ENCODE measurements at places on chromosomes 6 and 20. TPM values are rescaled to one million over a fixed set of nuclear protein-coding genes. Genes with fewer than 3 reads are reported as not detected.

GRCh38 chr6:157813750-157814455, 9.1 kb upstream of the SNX9 start:
- H3K4me3 ChIP-seq: no peak overlapping the region
- no peaks in the 10 kb centered on the region for H3K27me3 ChIP-seq
- H3K27ac ChIP-seq: peak overlapping the region; percentile 75
- peaks cover 4% of the 10 kb centered on the region for H3K36me3 ChIP-seq
- DNase-seq: no peak
- peaks cover 53% of the 10 kb centered on the region for H3K4me1 ChIP-seq

Gene HLA-F
- 744 TPM for total RNA-seq

- H3K27ac ChIP-seq: no peak overlapping the region
- H3K4me3 ChIP-seq: no peak overlapping the region
- no peak for DNase-seq
- H3K36me3 ChIP-seq: no peaks in the 10 kb centered on the region
Measured at GRCh38 chr6:167770291-167770955, 56.3 kb upstream of the AFDN start.

GRCh38 chr6:105759015-105759414, 327.1 kb upstream of the PRDM1 start:
- no peak overlapping the region for H3K27ac ChIP-seq
- H3K27me3 ChIP-seq: no peaks in the 10 kb centered on the region
- H3K4me3 ChIP-seq: no peak overlapping the region
- peaks cover 2% of the 10 kb centered on the region for H3K4me1 ChIP-seq
- H3K36me3 ChIP-seq: no peaks in the 10 kb centered on the region

Gene COX4I2
- total RNA-seq: not detected

GRCh38 chr6:3874069-3874468, 24.9 kb downstream of the FAM50B start:
- H3K27me3 ChIP-seq: peaks cover 7% of the 10 kb centered on the region
- no peak for DNase-seq
- no peaks in the 10 kb centered on the region for H3K4me1 ChIP-seq
- no peak overlapping the region for H3K27ac ChIP-seq

DNA sequence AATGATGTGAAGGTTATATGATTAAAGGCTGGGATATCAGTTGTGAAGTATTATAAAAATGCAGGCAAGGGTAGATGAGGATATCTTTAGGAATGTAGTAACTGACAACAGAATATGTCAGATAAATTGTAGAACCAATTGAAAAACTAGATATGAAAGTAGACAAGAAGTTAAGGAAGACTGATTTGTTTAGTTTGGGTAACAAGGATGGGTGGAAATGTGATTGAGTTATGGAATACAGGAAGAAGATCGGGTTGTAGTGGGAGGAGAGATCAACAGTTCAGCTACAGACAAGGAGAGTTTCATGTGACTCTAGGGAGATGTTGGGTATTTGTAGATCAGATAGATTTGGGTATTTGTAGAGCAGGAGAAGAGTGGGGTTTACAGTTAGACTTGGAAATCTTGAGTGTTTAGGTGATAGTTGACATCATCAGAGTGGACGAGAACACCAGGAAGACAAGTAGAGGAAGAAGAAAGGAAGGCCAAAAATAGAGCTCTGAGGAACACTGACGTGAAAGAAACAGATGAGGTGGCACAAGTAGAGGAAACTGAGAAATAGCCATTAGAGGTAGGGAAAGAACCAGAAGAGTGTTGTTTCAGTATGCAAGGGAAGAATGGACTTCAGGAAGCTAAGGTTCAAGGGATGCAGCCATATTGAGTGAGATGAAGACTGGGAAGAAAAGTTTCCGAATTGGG, 12.1 kb upstream of the TSPYL1 start:
- H3K4me1 ChIP-seq: peaks cover 2% of the 10 kb centered on the region
- no peak overlapping the region for H3K4me3 ChIP-seq
- H3K27me3 ChIP-seq: no peaks in the 10 kb centered on the region

GRCh38 chr20:8722277-8722928, 346.5 kb upstream of the PLCB4 start:
- no peaks in the 10 kb centered on the region for H3K4me1 ChIP-seq
- H3K36me3 ChIP-seq: no peaks in the 10 kb centered on the region
- H3K27ac ChIP-seq: no peak overlapping the region
- no peak overlapping the region for H3K4me3 ChIP-seq
- no peaks in the 10 kb centered on the region for H3K27me3 ChIP-seq

Gene TPD52L1
- not detected for total RNA-seq

Gene LY6G6F
- total RNA-seq: not detected

GRCh38 chr6:99297006-99297405, 52.5 kb downstream of the FAXC start:
- H3K4me3 ChIP-seq: no peak overlapping the region
- H3K36me3 ChIP-seq: no peaks in the 10 kb centered on the region
- no peaks in the 10 kb centered on the region for H3K4me1 ChIP-seq
- peaks cover 18% of the 10 kb centered on the region for H3K27me3 ChIP-seq

- DNase-seq: no peak
- no peak overlapping the region for H3K4me3 ChIP-seq
Measured at GRCh38 chr6:114024746-114025145, 53.8 kb upstream of the HDAC2 start.

GRCh38 chr20:11740975-11741374, 176.7 kb upstream of the BTBD3 start:
- H3K4me1 ChIP-seq: no peaks in the 10 kb centered on the region
- no peak for DNase-seq
- H3K4me3 ChIP-seq: no peak overlapping the region

Gene PGC
- not detected for total RNA-seq

DNA sequence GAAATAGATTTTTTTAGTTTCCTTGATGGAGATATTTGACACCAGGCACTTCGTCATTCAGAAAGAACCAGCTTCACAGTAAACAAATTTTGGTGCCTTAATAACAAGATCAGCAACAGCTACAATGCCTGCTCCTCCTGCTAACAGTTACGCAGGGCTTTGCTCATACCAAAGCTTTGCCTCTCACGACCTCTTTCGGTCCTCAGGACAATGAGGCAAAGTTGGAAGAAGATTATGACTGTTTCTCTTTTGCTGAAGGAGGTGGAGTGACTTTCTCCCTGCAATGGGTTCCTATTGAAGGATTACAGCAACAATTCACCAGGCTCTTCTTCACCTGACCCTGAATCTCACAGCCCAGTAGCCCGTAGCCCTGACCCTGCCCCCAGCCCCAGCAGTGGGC, 440.1 kb downstream of the PREX1 start:
- H3K36me3 ChIP-seq: no peaks in the 10 kb centered on the region
- H3K4me1 ChIP-seq: no peaks in the 10 kb centered on the region
- H3K27ac ChIP-seq: no peak overlapping the region
- no peak for DNase-seq
- peaks cover 10% of the 10 kb centered on the region for H3K27me3 ChIP-seq
- H3K4me3 ChIP-seq: no peak overlapping the region

Gene NFATC2
- total RNA-seq: 34.0 TPM

DNA sequence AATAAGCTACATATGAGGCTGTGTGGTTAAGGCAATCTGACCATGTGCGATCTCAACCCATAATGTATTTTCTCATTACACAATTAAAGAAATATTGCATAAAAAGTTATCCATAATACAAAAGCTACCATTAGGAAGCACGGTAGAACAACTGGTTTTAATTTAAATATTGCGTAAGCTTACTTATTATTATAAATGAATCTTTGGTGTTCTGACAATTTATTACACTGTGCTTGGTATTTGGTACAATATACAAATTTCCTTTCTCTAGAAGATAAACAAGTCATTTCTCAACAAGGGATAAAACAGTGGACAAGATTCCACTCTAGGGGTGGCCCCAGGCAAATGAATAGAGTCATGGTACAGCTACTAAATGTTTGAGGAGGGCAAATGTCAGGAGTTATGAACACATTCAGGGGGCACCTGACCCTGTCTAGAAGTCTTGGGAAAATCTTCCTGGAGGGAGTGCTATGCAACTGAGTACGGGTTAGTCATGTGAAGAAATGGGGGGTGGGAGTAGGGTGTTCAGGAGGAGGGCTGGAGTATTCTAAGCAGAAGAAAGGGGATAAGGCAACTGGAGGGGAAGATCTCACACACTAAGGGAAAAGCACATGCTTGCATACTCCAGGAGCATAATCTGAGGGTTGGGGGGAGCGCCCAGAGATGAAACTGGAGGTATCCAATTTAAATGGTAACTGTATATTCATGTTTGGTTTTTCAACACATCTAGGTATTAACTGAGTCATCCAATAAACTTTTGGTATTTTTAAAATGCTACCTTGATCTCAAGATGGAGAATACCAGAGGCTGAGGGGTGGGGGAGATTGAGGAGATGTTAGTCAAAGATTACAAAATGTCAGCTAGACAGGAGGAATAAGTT, 296.9 kb upstream of the SGK1 start:
- no peaks in the 10 kb centered on the region for H3K4me1 ChIP-seq
- DNase-seq: no peak
- no peaks in the 10 kb centered on the region for H3K36me3 ChIP-seq
- H3K4me3 ChIP-seq: no peak overlapping the region

- no peaks in the 10 kb centered on the region for H3K36me3 ChIP-seq
- peaks cover 3% of the 10 kb centered on the region for H3K27me3 ChIP-seq
- no peak overlapping the region for H3K4me3 ChIP-seq
- H3K27ac ChIP-seq: no peak overlapping the region
- H3K4me1 ChIP-seq: no peaks in the 10 kb centered on the region
Measured at GRCh38 chr6:100240798-100241197, 223.9 kb downstream of the SIM1 start.

Data from naive thymus-derived CD8-positive, alpha-beta T cell (primary cell).